Fibroblast of villous mesenchyme (primary cell): ENCODE measurements at places on chromosomes 7 and 10.

- no peak for DNase-seq
Measured at GRCh38 chr10:470339-471003, 219.0 kb downstream of the DIP2C start.

- no peak for DNase-seq
Measured at GRCh38 chr10:21280971-21281572, 244.4 kb downstream of the SKIDA1 start.

GRCh38 chr10:35340975-35341374 is 4.7 kb downstream of the CCNY start:
- no peak for DNase-seq

DNA sequence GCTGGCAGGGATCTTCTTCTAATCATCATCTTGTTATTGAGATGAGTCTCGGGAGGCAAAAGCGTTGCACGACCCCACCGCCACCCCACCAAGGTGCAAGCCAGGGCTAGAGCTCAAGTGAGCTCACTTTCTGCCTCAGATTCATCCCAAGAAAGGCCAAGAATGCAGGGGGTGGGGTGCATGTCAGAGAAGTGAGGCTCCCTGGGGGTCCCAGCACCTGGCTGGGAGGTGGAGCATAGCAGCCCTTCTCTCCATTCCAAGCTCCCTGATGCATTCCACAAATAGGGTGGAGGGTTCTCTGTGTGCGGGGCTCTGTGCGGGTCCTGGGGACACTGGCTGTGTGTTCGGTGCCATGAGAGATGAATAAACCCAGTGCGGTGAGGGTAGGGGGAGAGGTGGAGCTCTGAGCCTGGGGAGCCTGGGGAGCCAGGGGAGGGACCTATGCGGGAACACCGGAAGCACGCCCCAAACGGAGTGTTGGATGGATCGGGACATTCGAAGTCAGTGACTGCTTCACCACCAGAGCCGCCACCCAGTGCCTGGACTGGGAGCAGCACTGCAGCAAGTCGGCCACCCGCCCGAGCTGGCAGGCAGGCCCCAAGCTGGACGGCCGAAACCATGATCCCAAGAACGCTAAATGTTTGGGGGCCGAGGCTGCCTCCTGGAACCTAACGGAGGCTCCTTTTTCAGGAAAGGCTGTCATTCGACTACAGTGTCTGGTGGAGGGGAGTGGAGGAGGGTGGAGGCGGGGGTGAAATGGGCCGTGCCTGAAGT is 17.9 kb upstream of the HMX3 start:
- DNase-seq = no peak

DNA sequence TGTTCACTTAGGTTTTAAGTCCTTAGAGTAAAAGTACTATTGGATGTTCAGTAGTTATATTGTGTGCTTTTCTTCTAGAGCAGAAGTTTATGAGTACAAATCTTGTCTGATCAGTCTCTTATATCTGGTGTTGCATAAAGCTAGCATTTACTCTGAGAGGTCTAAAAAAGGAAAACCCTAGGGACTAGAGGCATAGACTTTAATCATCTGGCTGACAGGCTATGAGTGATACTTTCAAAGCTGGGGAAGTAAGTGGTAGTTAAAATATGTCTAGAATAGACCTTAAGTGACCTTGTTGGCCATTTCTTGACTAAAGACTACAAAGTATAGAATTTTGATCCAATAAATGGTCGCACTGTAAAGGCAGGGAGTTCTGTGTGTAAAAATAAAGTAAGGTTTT is 32.9 kb upstream of the PHYHIPL start:
- DNase-seq = no peak

- DNase-seq = no peak
Measured at GRCh38 chr10:126373147-126373546, 15.1 kb downstream of the ADAM12 start.

DNA sequence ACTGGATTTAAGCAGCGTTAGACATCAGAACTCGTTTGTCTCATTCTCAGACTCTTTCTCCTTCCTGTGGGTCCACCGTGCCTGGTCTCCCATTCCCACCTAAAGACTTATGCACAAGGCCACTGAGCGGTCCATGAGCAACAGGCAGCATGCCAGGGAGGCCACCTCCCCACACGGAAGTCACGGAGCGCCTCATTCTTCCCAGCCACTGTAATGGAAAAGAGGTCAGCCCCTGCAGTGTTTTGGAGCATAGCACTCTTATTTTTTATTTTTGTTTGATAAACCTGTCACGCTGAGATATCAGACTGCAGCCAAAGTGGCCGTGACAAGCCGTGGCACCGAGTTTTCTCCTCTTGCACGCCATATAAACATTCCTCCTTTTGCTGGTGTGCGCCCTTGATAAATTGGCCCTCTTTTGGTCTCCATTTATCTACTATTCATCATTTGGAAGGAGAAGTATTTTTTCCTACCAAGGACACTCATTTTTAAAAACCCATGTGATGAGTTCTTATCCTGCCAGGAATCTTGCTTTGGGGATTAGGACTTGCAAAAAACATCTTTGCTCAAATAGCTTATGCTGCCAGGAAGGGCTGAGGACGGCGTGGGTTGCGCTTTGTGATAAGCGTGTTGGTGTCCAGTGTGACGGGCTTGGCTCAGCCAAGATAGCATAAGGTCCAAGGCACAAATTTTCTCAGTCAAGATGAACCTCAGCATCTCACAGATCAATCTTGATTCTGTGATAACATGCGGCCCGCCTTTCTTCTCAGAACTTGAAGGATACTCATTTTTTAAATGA is 206.0 kb downstream of the CCDC3 start:
- no peak for DNase-seq

DNA sequence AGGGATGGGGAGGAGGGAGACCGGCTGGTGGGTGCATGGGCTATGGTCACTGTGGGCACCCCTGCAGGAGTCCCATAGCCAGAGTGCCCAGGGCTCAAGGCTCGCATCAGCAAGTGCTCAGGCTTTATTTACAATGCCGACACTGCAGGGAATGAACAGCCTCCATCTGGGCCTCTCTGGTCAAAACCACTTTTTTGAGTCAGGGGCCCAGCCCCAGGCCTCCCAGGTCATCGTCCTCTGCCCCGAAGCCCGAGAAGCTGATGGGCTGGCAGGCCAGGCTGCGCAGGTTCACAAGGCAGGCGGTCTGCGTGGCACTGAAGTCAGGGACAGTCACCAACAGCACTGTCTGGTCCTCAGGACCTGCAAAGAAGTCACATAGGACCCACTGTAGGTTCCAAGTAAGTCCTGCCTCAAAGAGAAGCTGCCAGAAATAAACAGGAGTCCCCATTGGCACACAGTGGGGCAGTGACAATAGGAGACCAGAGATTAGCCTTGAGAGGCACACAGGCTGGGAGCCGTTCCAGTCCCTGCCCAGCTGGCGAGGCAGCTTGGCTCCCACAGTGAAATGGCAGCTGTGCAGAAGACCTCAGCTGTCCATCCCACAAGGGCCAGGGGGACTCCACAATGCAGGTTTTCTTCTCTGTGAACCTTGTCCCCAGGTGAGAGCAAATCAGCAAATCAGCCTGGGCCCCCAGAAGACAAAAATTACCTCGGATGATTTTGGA is 8.6 kb downstream of the POLD2 start:
- no peak for DNase-seq

DNA sequence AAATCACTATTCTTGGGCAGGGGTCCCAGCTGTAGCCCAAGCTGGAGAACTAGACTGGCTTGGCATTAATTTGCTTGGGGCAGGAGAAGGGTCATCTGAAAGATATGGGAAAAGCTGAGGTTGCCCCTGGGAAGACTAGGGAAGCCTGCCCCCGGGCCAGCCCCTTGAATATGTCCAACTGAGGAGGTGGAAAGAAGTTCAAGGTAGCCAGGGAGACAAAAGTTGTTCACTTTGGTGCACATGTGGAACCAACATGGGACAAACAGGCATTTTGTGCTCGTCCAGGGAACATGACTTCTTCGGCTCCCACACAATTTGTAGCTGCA is 1.4 kb upstream of the LRRC61 start:
- no peak for DNase-seq

DNA sequence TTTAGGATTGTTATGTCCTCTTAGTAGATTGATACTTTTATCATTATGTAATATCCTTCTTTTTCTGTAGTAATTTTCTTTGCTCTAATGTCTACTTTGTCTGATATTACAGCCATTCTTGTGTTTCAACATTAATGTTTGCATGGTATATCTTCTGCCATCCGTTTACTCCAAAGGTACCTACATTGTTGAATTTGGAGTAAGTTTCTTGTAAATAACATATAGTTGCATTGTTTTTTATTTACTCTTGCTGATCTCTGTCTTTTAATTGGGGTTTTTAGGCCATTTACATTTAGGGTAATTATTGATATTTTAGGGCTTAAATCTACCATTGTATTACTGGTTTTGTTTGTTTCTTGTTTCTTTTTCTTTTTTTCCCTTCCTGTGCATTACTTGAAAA is 100.1 kb downstream of the STK31 start:
- DNase-seq = no peak

GRCh38 chr7:139125657-139126056 is 16.1 kb upstream of the ZC3HAV1 start:
- no peak for DNase-seq

DNA sequence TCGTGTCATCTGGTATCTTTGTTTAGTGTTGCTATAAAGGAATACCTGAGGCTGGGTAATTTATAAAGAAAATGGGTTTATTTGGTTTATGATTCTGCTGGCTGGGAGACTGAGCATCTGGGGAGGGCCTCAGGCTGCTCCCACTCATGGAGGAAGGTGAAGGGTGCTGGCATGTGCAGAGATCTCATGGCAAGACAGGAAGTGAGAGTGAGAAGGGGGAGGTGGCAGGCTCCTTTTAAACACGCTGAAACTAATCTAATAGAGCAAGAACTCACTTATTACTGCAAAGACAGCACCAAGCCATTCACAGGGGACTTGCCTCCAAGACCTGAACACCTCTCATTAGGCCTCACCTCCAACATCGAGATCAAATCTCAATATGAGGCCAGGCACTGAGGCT is 11.3 kb downstream of the OIT3 start:
- DNase-seq = no peak
